ENCODE measurements at places on chromosomes 4 and X. TPM values are rescaled to one million over a fixed set of nuclear protein-coding genes. Genes with fewer than 3 reads are reported as not detected.
A peak's percentile ranks its signal among the peaks of the same experiment; 100 is the strongest.

DNA sequence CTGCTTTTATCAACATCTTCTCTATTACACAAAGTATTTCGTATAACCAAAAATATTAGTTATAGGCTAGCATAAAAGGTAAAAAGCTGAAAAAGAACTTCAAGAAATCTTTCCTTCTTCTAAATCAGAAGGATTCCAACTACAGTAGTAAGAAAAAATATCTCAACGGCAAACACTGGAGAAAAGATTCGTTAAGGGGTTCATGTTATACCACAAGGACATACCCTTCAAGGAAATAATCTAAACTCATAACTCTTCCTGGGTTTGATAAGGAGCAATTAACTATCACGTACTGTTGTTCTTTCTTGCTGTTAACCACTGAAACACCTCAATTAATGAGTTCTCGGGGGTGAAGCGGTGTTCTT, 1.5 kb downstream of the SMIM14 start:
- H3K27me3 ChIP-seq: no peaks in the 10 kb centered on the region
- peak overlapping the region; percentile 95 for H3K4me3 ChIP-seq
- H3K4me1 ChIP-seq: peaks cover 54% of the 10 kb centered on the region
- no peaks in the 10 kb centered on the region for H3K36me3 ChIP-seq

- H3K27me3 ChIP-seq: no peaks in the 10 kb centered on the region
- H3K36me3 ChIP-seq: no peaks in the 10 kb centered on the region
Measured at GRCh38 chrX:9269134-9269533, 195.7 kb upstream of the TBL1X start.

Gene ARHGEF38
- total RNA-seq: not detected

Gene KIF4A
- total RNA-seq: 2.5 TPM

Gene KLHL4
- total RNA-seq: 0.95 TPM

- no peak overlapping the region for H3K4me3 ChIP-seq
- H3K36me3 ChIP-seq: no peaks in the 10 kb centered on the region
- H3K4me1 ChIP-seq: no peaks in the 10 kb centered on the region
- H3K27ac ChIP-seq: no peak overlapping the region
- no peak for DNase-seq
Measured at GRCh38 chrX:964831-965416, 247.5 kb downstream of the CRLF2 start.

DNA sequence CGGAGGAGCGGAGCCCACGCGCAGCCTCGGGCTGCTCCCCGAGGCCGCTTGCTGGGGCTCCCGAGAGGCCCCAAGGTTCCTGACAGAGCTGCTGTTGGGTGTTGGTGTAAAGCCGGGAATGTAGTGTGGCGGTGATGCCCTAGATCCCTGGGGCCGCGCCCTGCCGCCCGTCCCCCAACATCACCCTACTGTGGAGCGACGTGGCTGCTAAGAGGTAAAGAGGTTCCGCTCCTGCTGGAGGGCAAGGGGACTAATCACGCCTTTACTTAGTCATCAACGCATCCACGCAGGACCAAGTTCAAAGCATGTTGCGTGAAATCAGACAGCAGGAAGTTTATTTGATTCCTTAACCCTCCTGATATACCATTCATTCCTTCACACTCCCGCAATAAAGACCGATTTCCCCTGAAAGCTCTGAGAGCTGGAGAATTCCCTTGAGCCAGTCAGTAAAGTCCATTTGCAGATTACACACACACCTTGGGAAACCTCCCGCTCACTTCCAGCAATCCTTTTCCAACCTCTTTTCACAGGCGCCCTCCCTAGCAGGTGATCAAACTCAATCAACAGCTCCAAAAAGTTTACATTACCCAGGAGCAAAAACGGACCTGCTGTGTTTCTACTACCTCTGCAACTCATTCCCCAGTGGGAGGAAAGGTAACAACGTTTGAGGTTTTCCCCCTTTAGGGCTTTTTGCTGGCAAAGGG, 579 bp upstream of the GABRA2 start:
- DNase-seq: no peak
- H3K4me3 ChIP-seq: peak overlapping the region; percentile 38
- no peak overlapping the region for H3K27ac ChIP-seq
- no peaks in the 10 kb centered on the region for H3K36me3 ChIP-seq
- H3K27me3 ChIP-seq: no peaks in the 10 kb centered on the region
- H3K4me1 ChIP-seq: peaks cover 3% of the 10 kb centered on the region

- H3K4me3 ChIP-seq: peak overlapping the region; percentile 85
- H3K27me3 ChIP-seq: no peaks in the 10 kb centered on the region
- peaks cover 14% of the 10 kb centered on the region for H3K4me1 ChIP-seq
- peaks cover 27% of the 10 kb centered on the region for H3K36me3 ChIP-seq
Measured at GRCh38 chrX:154487518-154488290, 1.3 kb upstream of the UBL4A start.
